ENCODE measurements at places on chromosomes 6 and 20.
A peak's percentile ranks its signal among the peaks of the same experiment; 100 is the strongest.

GRCh38 chr20:58763076-58763475 lies 70.5 kb downstream of the NPEPL1 start:
- DNase-seq, result no peak

DNA sequence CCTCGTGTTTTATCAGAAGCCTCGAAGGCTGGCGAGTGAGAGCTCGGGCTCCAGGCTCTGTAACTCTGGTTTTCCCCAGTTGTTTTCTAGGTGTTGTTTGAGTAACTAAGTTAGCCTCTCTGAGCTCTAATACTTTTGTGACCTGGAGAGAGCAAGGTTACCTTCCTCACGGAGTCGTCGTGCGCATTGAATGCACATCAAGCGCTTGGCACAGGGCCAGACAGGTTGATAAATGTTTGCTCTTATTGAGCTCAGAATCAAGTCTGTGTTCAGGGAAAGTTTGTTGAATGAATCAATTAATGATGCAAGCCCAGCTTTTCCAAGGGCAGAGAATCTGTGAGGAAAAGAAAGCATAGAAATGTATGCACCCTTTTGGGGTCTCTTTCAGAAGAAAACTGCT lies 33.5 kb downstream of the EDN3 start:
- no peak for DNase-seq

- DNase-seq, result no peak
Measured at GRCh38 chr6:7132398-7133035, 24.8 kb downstream of the RREB1 start.

DNA sequence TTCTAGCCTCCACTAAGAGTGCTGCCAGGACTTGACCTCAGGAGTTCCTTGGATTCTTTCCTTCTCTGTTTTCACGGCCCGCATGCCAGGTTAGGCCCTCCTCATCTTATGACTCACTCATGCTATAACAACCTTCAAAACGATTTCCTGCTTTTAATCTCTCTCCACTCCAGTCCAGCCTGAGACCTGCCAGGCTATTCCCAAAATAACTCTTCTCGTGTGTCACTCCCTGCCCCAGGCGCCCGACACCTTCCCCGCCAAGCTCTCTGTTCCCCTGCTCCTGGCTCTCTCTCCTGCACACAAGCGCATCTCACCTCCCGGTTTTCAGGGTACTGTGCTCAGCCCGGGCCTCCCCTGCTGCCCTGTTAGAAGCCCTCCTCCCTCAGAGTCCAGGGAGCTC lies 64.1 kb upstream of the RPS6KA2 start:
- no peak for DNase-seq

DNA sequence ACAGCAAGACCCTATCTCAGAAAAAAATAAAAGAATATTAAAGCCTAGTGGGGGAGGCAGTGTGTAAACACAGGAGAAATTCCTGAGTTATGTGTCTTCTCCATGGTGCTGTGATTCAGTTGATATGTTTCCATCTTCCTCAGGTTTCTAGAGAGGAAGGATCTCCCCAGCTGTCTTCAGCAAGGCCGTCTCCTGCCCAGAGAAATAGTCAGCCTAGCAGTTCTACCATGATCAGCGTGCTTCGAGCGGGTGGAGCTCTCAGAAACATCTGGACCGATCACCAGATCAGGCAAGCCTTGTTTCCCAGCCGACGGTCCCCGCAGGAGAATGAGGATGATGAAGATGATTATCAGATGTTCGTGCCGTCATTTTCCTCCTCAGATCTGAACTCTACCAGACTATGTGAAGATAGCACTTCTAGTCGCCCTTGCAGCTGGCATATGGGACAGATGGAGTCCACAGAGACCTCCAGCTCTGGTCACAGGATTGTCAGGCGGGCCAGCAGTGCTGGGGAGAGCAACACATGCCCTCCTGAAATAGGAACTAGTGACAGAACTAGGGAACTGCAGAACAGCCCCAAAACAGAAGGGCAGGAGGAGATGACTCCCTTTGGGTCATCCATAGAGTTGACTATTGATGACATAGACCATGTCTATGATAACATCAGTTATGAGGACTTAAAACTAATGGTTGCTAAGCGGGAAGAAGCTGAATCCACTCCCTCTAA lies 34.9 kb upstream of the MTHFD1L start:
- no peak for DNase-seq

GRCh38 chr6:50380406-50381098 lies 330.8 kb upstream of the DEFB112 start:
- DNase-seq, result no peak

DNA sequence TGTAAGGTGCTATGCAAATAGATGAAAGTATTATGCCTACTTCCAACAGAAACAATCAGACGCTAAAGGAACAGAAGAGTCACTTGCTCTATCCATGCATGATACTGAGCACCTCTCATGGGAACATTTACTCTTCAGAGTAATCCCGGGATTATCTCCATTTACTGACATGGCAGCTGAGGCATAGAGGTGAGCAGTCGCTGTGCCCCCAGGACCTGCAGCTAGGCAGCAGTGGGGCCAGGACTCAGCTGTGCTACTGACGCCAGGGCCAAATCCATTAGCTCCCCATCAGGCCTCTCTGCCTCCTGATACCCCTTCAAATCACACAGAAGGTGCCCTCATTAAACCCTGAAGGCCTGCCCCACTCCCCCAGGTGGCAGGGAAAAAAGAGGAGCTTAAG lies 51.9 kb downstream of the TRAM2 start:
- DNase-seq, result no peak

DNA sequence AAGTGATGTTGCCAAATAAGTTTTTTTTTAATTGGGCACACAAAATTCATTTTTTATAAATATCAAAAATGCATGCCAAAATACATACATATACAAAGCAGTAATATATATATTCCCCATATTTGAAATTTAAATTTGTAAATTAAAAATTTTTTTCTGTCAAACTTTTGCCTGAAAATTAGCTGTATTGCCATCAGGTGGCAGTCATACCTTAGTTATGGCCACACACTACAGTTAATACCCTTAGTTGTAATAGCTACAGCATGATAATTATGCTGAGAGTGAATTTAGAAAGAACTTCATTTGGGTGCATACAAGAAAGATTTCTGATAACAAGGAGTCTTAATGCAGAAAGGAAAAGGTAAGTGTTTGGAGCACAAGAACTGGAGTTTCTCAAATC lies 46.2 kb upstream of the SDHAF4 start:
- DNase-seq, result peak; percentile 3

DNA sequence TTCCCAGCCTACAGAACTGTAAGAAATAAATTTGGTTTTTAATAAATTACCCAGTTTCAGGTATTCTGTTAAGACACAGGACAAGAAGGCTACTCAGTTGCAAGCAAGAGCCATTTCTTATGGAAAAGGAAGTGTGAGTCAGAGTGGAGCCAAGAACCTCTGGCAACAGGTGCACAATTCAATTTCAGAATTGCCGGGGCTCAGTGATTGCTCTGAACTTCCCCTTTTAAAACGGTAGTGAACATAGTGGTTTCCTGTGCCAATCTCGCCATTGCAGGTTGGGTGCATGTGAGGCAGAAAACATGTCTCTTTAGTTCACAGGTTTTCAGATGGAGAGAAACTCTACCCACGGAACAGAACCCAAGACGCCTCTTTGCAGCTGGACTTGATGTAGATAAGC lies 16.4 kb downstream of the PIGT start:
- no peak for DNase-seq

DNA sequence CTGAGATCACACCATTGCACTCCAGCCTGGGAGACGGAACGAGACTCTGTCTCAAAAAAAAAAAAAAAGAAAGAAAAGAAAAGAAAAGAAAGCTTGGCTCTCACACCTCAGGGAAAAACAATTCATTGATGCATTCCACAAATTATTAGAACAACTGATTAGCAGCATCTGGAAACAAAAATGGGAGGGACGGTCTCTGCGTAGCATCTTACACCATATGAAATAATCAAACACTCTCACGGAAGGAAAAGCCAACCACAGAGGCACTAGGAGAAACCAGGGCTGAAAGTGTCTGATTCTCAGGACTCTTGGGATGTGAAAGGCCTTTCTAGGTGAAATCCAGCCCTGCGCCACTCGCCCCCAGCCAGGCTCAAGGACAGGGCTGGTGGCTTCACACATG lies 2.3 kb upstream of the HELZ2 start:
- DNase-seq, result no peak

All from A549 (cell line).